ENCODE measurements at places on chromosomes 6 and 20. TPM values are rescaled to one million over a fixed set of nuclear protein-coding genes. Genes with fewer than 3 reads are reported as not detected.

Gene KHDC1L
- total RNA-seq, result not detected

Gene LSM2
- 18.0 TPM for total RNA-seq

Gene DPPA5
- not detected for total RNA-seq

Gene SLC24A3
- 0.77 TPM for total RNA-seq

Gene SOBP
- total RNA-seq, result 11.6 TPM

Gene GMPR
- total RNA-seq, result 8.1 TPM

Gene ZC3H12D
- total RNA-seq, result under 0.01 TPM
